ENCODE measurements at places on chromosomes 5 and 9. TPM values are rescaled to one million over a fixed set of nuclear protein-coding genes. Genes with fewer than 3 reads are reported as not detected.

Gene ABCA1
- total RNA-seq = 43.6 TPM

Gene C9orf153
- not detected for total RNA-seq

Gene ADCY2
- total RNA-seq = not detected

Gene C6
- under 0.01 TPM for total RNA-seq

GRCh38 chr9:90451804-90452203 is 190.8 kb downstream of the DIRAS2 start:
- DNase-seq = no peak

DNA sequence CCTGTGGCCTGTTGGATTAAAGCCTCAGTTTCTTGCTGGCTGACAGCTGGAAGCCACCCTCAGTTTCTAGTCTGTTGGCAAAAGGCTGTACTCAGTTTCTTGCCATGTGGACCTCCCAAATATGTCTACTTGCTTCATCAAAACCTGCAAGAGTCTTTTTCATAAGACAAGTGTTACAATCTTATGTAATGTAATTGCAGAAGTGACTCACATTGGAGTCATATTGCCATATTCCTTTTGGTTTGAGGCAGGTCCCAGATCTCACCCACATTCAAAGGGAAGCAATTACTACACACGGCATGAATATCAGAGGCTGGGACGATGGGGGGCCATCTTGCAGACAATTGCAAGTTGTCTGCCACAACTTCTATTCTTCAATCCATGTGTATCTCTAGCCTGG is 286.7 kb upstream of the IL12B start:
- DNase-seq = peak; percentile 16

- no peak for DNase-seq
These were observed 284.8 kb downstream of the CTNND2 start for GRCh38 chr5:11619339-11620024.

- no peak for DNase-seq
These were observed 399.2 kb upstream of the KLF4 start for GRCh38 chr9:107888773-107889227.

DNA sequence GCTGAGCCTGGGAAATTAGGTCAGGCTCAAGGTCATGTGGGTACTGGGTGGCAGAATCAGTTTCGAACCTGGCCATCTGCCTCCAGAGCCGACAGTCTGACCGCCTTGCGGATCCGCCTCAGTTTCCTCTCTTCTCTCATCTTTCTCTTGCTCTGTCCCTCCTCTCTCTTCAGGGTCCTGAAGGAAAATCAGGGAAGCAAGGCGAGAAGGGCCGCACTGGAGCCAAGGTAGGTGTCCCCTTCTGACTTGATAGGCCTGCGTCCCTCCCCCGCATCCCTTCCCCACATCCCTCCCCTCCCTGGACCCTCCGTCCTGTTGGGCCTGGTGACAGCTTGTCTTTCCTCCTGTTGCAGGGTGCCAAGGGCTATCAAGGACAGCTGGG is 40.8 kb upstream of the ORM1 start:
- no peak for DNase-seq

GRCh38 chr9:114913656-114914055 is 16.7 kb downstream of the TNFSF8 start:
- no peak for DNase-seq

DNA sequence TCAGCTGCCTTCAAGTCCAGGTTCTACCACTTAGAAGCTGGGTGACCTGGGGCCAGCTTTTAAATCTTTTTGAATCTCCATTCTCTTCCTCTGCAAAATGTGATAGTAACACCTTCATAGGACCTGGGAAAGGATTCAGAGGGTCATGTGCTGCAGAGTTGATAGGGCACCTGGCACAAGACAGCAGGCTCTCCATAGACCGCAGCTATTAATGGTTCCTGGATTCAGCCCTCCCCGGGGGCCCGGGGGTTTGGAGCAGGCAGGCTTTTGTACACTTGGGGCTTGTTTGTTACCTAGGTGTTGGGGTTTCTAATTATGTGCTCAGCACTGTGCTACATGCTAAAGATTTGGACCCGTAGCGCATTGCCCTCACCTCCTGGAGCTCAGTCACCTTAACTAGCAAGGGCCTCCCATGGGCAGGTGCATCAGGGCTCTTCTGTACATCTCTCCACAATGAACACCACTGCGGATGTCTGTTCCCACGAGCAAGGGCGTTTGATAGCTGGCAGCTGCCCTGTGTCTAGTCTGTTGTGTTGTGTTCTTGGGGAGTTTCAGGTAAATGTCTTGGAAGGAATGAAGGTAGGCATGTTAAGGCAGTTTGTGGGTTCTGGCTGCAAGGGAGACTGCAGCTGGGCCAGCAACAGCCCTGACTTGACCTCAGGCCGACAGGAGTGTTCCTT is 12.1 kb downstream of the PRRC2B start:
- no peak for DNase-seq

- peak; percentile 79 for DNase-seq
These were observed 53.7 kb upstream of the PTPDC1 start for GRCh38 chr9:94030318-94031179.

DNA sequence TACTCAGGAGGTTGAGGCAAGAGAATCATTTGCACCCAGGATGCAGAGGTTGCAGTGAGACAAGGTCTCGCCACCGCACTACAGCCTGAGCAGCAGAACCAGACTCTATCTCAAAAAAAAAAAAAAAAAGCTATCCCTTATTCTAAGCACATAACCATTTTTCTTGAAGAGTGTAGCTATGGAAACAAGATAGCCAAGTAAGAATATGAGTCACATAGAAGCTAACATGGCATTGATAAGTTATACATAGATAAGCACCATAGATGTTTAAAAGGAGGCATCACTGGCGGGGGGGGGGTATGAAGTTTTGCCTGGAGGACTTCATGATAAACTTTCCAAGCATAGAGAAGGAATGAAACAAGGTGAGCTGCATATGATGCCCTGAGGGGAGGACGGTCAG is 26.0 kb downstream of the CHSY3 start:
- DNase-seq = no peak

DNA sequence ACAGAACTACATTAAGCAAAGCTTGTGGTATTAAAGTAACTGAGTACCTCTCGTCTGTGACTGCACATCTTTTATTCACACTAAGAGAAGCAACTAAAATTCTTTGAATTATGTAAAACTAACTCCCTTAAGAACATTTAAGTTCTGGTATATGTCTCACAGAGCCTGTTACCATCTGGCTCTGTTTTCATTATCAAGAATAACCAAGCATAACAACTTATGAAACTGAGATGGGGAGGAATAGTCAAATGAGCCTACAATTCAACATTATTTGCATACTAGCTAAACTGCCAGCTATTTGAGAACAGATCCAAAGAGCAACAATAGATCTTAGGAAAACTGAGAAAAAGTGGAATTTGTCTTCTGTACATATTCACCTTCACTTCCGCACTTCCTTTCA is 25.3 kb upstream of the ISOC1 start:
- DNase-seq = no peak

- DNase-seq = peak; percentile 26
These were observed 30.9 kb downstream of the S1PR3 start for GRCh38 chr9:89022001-89022759.
